ENCODE measurements at places on chromosomes 1 and 21.

DNA sequence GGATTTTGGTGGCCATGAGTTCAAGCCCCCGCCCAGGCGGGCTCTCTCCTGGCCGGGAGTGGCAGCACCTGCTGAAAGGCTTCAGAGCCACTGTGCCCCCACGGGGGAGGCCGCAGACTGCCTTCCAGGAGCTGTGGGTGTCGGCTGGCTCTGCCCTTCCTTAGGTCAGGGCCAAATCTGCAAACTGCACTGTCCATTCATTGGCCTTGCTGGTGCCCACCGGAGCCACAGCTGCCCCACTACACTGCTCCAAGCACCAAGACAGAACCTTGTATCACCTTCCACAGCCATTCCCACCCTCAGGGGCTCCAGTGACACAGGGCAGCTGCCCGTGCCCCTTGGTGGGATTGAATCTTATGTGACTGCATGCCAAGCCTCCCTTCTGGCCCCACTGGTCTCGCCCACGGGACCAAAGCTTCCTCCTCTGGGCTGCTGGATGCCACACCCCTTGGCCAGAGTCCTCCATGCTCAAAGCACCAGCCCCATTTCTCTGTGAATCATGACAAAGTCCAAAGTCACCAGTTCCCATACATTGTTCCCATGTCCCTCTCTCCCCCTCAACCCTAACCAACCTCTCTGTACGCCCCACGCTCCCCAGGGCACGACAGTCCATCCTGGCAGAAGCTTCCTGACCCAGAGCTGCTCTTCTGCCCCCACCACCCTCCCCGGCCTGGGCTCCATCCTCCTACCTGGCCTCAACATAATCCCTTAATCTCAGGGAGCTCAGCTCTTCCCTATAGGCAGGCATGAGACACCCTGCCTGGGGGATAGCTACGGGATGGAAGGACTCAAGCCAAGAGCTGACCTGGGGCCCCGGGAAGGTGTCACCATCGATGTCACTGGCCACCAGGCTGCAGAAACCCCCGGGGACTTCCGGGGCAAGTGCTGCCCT lies 20.9 kb upstream of the GPR153 start:
- DNase-seq, result no peak

DNA sequence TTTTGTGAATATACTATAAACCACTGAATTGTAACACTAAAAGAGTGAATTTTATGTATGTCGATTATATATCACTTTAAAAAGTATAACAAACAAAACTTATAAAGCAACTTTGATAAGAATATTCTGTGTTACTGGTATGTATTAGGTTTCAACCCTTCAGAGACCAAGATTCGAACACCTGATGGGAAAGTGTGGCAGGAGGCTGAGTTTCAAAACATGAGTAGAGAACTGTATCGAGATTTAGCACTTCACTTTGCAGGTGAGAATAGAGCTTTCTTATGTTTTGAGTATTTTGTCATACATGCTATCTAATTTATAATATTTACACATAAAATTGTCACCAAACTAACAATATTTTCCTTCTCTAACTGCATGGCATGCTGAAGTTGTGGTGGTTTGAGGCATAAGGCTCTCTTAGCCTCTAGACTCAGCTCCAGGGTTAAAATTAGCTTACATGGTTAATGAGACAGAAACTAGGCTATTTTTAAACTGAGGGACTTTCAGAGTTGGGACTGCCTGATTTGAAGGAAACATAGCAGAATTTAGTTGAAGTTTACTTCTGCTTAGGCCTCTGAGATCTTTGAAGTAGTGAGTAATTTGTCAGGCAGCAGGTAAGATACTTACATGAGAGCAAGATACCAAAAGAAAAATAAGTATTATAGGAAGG lies 48.6 kb downstream of the CEP350 start:
- no peak for DNase-seq

DNA sequence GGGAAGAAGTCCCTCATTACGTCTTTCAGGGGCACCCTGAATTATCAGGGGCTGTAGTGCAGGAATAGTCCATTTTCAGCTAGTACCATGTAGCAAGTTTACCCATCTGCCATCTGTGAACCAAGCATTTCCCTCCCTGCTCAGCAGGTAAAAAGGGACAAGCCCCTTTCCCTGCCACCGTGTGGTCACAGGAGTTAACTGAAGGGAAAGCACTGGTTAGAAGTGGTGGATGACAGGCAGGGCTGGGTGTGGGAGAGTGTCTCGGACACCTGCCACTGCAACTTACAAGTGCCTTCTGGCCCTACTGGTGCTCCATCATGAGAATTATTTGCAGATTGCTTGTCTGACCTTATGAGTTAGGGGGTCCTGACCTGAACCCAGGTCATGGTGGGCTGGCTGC lies 32.0 kb upstream of the IGSF5 start:
- DNase-seq, result no peak

DNA sequence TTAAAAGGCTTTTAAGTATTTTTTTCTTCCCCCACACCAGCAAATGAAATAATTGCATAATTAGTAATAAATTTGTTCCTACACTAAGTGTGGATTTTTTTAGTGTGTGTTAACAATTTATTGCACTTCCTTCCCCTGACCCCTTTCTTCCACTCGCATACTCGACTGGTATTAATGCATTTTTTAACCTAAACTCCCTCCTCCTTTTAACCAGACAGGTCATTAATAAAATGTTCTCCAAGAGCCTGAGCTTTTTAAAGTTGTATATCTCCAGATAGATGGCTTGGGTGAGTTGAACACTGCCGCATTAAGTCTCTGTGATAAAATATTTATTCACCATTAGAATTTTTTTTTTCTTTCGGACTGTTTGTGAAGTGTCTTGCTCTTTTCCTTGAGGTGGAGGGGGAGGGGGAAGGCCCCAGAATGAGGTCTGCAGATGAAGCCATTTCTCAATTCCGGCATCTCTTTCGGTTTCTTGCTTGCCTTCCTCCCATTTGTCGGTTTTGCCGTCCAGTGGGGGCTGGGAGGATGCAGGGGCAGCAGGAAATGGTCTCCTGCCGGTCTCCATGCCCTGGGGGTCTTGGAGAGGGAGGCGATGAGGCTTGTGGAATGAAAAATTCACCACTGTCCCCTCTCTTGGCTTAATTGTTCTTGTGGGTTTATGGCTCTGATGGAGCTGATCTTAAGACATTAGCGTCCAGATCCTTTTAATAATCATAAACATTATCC lies 64.1 kb upstream of the ACTL8 start:
- no peak for DNase-seq

DNA sequence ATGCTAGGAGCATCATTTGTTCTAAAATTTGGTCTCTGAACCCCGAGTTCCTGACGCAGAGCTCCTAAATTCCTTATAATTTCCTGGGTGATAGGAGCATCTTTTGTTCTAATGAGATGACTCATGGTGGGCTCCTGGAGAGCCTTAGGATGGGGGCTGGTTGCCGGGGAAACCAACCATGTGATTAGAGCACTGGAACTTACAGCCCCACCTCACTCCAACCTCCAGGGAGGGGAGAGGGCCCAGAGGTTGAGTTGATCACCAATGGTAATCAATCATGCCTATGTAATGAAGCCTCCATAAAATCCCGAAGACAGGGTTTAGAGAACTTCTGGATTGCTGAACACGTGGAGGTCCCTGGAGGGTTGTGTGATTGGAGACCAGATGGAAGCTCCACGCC lies 7.7 kb downstream of the SHISAL2A start:
- no peak for DNase-seq

DNA sequence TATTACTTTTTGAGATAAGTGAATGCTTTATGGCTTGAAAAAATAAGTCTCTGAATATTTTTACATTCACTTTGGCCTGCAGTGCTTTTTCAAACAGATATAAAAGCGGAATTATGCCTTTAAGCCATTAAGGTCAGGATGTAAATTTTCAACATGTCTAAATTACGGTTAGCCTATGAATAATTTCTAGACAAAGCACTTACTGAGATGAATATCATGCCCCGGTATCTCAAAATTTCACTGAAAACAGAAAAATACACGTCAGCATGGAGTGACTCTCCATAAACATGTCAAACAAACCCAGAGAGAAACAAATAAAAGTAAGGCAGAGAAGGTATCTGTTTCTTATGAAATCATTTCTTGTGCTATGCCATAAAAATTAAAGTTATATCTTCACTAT lies 853.9 kb downstream of the KCNT2 start:
- DNase-seq, result no peak

GRCh38 chr1:212825798-212826452 lies 21.5 kb downstream of the SPATA45 start:
- DNase-seq, result no peak
